EH (cell line): ENCODE measurements at places on chromosomes 13 and 19.

DNA sequence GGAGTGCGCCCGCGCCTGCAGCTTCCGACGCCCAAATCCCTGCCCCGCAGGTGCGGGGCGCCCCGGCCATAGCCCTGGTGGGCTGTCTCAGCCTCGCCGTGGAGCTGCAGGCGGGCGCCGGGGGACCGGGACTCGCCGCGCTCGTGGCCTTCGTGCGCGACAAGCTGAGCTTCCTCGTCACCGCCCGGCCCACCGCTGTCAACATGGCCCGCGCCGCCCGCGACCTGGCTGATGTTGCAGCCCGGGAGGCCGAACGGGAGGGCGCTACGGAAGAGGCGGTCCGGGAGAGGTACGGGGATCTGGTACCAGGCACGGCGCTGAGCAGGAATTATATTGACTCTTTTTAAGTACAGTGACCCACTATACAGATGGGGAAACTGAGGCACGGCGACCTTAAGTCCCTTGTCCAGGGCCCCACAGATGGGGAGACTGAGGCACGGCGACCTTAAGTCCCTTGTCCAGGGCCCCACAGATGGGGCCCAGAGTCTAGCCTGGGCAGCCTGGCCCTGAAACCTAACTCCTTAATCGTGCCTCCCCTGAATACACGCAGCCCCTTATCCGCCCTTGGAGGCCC, 586 bp downstream of the MRI1 start:
- DNase-seq: peak; percentile 30

DNA sequence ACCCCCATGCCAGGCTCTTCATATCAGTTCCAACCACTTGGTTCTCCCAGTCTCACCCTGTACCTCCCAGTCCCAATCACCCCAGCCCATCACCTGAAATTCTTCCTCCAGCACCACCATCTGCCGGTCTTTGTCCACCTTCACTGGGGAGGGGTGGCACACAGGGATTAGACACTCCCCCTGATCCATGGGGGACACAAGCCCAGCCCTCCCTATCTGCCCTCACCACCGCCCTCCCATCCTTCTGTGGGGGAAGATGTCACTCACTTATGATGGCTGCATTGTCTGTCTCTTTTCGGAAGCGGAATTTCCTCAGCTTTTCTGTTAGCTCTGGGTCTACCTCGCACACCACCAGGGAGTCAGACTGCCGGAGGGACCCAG, 685 bp downstream of the GMFG start:
- no peak for DNase-seq

DNA sequence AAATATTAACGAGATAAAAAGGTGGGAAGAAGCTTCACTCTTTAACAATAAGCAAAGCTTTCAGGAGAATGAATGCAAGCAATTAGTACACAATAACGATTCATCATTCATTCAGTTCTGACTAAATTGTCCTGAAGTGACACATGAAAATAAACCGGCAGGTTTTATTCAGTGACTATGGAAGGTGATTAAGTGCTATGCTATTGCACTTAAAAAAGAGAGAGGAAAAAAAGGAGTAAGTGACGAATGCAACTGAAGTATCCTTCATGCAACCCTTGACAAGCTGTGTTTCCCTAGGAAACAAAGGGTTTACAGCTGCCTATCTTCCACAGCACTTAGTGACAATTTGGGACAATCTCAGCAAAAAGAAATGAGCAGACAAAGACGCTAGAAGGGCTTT, 1.4 kb downstream of the LIG4 start:
- peak; percentile 39 for DNase-seq

- peak; percentile 64 for DNase-seq
Observed at GRCh38 chr19:44303976-44304568, 753 bp downstream of the ZNF235 start.

DNA sequence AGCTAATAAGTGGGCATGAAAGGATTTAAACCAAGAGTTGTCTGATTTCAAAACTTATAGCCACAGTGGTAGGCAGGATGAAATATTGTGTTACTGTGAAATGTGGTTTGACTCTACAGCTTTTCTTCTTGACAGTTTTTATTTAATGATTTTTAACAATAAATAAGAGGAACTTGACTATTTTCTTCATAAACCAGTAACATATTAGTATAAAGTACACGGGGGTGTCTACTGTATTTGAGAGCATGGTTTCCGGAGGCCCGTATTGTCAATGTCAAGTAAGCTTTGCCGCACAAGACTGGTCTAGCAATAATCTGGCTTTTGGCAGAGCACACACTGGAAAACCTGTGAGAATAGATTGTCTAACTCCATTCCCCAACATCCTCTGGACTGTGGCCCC, 894.5 kb downstream of the PCDH9 start:
- no peak for DNase-seq
